Right renal cortex interstitium (tissue), 3 donors: ENCODE measurements at places on chromosomes 11 and 22.

DNA sequence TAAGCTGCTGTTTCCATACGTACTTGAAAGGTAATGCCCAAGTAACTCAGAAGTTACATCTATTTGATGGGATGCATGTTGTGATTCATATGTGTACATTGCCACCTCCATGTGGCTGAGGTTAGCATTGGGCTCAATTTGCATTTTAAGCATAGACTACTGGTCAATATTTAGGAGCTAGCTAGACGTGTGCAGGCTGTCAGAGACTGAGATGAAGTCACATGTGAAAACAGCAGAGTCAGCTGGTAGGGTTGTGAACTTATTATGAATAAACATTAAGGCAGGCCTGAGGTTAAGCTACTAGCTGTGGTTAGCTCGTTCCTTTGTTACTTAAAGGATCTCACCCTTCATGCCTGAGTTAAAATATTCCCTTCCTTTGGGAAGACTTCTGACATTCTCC lies 114.5 kb upstream of the MTNR1B start:
- DNase-seq: no peak

- no peak for DNase-seq
Measured at GRCh38 chr22:44067901-44068300, 43.8 kb downstream of the PARVB start.

DNA sequence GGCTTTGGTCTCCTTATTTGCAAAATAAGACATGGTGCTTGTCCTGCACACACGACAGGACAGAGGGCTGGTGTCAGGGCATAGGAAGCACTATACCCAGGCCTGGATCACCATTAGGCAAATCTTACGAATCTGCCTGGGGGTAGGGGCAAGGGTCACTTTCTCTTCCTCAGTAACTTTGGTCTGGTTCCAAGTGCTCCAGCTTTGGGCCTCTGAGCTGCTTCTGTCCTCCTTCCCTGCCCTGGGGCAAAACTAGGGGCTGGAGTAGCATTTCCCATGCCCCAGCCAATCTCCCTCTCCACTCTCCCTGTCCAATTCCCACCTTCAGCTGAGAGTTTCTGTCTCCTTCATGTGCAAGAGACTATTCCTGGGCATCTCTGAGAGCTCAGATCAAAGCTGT lies 123.7 kb upstream of the NECTIN1 start:
- DNase-seq: no peak

DNA sequence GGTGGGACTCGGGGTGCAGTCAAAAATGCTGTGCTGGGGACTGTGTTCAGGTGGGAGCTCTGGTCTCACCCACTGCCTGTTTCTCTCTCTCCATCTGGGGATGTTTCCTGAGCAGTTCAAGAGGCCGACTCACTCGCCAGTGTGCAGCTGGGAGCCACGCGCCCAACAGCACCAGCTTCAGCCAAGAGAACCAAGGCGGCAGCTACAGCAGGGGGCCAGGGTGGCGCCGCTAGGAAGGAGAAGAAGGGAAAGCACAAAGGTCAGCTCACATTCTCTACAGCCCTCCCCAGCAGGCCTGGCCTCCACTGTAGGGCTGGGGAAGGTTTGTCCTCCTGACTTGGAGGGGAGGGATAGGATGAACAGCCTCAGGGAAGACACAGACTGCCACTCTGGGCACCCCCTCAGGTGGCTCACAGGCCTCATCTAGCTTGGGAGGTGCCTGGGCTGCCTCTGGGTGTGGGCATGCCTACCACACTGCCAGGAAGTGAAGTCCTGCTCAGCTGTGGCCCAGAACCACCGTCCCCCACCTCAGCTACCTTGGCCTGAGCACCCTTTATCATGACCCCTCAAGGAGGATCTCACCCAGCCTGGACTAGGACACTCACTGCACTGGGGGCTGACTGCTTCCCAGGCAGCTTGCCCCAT lies 13.0 kb downstream of the TUB start:
- DNase-seq: no peak

GRCh38 chr11:78841456-78842060 lies 266.9 kb upstream of the NARS2 start:
- DNase-seq: no peak

- no peak for DNase-seq
Measured at GRCh38 chr11:103959279-103959942, 77.0 kb upstream of the DDI1 start.

- no peak for DNase-seq
Measured at GRCh38 chr22:29080106-29080975, 7.5 kb downstream of the KREMEN1 start.

DNA sequence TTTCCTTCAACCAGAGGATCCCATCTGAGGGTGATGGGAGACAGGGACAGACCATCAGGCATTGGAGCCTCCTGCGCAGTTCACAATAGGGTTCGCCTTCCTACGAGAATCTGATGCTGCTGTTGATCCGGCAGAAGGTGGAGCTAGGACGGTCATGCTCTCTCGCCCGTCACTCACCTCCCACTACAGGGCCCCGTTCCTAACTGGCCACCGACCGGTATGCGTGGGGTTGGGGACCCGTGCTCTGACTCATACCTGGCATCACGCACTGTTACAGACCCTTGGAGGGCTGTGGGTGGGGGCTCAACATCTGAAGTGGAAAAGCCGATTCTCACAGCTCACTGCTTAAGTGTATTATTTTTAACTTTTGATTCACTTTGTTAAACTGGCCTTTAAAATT lies 402.3 kb downstream of the BRD1 start:
- DNase-seq: no peak

DNA sequence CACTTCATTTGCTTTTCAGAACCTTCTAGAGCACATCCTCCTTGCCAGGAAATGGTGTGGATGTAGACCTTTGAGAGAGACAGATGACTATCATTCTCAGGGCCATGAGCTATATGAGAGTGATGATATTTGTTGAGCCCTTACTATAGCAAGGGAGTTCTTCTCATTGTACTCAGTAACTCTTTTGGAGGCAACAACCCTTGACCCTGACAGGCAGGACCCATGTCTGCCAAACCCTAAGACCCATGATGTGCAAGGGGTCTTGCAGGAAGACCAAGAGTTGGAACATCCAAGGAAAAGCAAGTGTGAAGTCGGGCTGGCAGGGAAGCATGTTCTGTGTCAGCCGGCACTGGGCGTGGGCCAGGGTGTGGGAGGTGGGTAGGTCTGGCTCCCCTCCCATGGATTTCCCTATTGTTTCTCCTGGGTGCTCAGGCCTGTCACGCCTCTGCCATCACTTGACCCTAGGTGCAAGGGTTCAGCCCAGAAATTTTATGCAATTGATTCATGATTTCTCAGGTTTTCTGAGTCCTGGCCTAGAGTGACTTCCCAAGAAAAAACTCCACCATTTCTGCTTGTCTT lies 1.2 kb downstream of the FOLR3 start:
- no peak for DNase-seq

DNA sequence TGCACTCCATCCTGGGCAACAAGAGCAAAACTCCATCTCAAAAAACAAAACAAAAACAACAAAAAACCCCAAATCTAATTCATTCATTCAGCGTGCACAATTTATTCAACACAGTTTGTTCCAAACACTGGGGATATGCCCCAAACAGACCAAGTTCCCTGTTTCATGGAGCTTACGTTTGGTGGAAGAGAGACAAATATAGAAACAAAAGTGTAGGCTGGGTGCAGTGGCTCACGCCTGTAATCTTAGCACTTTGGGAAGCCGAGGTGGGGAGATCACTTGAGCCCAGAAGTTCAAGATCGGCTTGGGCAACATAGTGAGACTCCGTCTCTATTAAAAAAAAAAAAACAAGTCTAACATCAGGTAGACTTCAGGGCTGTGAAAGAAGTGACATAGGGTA lies 52.4 kb downstream of the PTPRJ start:
- DNase-seq: no peak

- no peak for DNase-seq
Measured at GRCh38 chr11:121356357-121356756, 63.8 kb downstream of the SC5D start.

DNA sequence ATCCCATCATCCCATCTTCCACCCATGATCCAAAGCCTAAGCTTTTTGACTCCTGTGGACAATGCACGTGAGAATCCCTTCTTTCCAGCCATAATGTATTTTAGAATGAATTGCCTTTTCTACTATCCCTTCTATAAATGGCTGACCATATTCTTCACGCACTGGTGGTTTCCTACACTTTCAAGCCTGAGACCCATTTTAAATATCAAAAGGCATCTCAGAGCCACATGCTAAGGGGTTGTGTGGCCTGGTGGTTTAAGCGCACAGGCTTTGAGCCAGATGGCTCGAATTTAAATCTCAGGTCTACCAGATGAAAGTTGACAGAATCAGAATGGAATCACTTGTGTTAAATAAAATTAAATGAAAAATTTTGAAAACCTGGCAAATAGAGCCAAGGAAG lies 54.5 kb downstream of the C11orf91 start:
- no peak for DNase-seq

DNA sequence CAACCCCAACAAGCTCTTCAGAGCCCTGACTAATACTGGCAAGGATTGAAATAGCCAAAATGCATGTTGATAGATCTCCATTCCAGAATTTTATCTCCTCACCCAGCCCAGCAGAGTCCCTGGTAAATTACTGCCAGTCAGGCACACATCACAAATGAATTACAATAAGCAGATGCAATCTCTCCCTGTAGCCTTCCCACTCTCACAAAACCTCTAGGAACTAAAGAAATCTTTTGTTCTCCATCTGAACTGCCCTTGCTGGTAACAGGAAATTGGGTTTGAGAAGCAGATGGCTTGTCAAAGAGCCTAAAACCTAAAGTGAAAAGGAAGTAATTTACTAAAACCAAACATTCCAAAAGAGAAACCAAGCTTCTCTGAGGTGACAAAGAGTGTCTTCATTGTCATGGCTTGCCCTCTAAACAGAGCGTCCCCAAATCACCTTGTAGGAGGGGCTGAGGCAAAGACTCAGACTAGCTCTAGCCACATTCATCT lies 59.5 kb downstream of the FAM168A start:
- no peak for DNase-seq

DNA sequence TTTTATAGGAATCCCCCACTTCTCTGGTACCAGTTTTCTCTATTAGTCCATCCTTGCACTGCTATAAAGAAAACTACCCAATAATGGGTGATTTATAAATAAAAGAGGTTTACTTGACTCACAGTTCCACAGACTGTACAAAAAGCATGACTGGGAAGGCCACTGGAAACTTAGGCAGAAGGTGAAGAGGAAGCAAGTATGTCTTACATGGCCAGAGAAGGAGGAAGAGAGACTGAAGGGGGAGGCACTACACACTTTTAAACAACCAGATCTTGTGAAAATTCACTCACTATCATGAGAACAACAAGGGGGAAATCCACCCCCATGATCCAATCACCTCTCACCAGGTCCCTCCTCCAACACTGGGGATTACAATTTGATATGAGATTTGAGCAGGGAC lies 68.9 kb upstream of the GNAZ start:
- no peak for DNase-seq

DNA sequence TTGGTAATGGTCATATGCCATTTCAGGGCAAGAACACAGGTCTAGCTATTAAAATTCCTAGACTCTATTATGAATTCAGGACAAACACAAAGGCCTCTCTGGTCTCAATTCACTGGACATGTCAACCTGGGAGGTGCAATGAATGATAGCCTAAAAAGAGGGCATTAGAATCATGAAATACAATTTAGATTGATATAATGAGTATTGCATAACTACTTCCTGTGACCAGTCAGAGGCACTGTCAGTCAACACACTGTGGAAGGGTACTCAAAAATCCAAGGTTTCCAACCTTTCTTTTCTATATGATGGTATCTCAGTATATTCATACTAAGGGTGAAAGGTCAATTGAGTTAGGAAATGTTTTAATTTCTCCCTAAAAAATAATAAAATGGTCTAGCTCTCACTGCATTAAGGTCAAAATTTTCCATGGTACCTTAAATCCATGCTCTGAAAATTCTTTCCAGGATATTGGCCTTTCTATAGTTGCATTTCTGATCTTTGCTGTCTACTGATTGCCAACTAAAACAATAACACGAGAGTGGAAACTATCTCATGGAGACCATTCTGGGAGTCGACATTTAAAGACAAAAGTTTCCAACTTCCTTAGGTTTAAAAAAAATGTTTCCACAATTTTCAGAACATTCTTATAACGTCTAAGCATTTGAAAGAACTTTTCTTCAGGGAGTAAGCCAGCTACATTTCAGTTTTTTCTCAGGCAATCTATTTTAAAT lies 81.7 kb upstream of the APOA1 start:
- no peak for DNase-seq
